Myocyte (in vitro differentiated cells): ENCODE measurements at places on chromosomes 13 and 19. TPM values are rescaled to one million over a fixed set of nuclear protein-coding genes. Genes with fewer than 3 reads are reported as not detected.

- DNase-seq, result peak; percentile 17
Observed at GRCh38 chr13:90690458-90691080, 656.9 kb upstream of the MIR17HG start.

GRCh38 chr19:50293263-50294004, 35.7 kb downstream of the KCNC3 start:
- no peak for DNase-seq

GRCh38 chr13:44132710-44133109, 240.9 kb upstream of the SERP2 start:
- DNase-seq, result peak; percentile 89

DNA sequence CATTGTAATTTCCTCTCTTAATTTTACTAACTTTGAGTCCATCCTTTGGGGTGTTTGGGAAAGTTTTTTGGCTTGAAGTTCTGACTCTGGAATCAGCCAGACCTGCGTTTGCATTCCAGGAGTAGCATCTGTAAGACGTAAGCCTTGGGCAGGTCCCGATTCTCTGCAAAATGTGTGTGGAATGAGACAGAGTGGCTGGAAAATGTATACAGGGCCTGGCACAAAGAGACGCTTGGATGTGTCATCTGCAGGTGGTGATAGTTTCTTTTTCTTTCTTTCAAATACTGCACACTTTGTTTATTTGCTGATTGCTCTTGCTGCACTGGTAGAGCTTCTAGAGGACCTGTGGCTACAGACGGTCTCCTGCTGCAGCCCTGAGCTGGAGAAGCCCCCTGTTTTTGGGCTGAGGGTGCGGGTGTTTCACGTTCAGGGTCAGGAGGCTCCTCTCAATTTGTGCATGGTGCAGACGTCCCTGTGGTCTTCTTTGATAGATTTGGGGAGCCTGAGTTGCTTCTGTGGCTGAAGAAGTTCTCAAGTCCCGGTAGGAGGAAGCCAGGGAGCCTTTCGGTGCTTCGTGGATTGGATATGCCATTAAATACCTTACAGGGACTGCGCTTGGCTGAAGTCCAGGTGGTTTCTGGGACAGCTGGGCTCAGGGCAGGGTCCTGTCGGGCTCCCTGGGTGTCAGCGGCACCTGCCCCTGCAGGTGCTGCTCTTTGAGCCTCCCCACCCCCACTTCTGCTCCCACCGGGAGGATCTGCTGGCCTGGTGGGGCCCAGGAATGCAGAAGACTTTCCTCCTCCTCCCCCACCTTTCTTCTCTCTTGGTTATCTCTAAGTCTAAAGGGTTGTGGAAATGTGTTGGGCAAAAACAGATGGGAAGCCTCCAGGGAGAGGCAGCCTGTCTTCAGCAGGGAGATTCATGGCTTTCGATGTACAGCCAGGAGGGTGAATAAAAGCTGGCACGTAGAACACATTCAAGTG, 44.0 kb upstream of the GAS6 start:
- DNase-seq, result no peak

- DNase-seq, result peak; percentile 43
Observed at GRCh38 chr19:12913011-12913561, 6.0 kb downstream of the SYCE2 start.

DNA sequence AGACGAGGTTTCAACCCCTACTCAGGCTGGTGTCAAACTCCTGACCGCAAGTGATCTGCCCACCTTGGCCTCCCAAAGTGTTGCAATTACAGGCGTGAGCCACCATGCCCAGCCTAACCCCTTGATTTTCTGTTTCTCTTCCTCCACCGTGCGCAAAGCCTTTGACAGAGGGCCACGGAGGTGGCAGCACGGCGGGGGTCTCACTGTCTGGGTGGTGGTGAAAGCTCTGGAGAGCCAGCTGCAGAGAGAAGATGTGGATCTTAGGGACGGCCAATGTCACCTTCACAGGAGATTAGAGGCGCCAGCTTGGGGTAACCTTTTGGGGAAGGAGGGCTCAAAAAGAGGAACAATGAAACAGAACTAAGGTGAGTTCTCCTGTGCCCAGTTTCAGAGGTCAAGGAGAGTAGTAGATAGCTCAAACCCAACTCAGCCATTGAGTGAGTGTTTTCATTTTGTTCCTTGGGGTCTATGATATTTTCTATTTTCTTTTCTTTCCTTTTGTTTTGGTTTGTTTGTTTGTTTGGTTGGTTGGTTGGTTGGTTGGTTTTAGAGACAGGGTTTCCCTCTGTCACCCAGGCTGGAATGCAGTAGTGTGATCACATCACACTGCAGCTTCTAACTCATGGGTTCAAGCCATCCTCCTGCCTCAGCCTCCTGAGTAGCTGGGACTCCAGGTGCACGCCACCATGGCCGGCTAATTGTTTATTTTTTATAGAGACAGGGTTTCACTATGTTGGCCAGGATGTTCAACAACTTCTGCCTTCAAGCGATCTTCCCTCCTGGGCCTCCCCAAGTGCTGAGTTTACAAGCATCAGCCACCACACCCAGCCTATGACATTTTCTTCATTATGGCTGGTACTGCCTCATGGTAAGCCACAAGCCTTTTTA, 37.7 kb downstream of the GPR42 start:
- DNase-seq, result no peak

GRCh38 chr13:48478391-48478790, 54.5 kb downstream of the RCBTB2 start:
- DNase-seq, result no peak

- peak; percentile 61 for DNase-seq
Observed at GRCh38 chr19:37966211-37966661, 59.2 kb downstream of the SIPA1L3 start.

GRCh38 chr19:42323852-42324654, 1.4 kb upstream of the MEGF8 start:
- no peak for DNase-seq

- DNase-seq, result peak; percentile 42
Observed at GRCh38 chr19:44582581-44583265, 30.6 kb upstream of the IGSF23 start.

DNA sequence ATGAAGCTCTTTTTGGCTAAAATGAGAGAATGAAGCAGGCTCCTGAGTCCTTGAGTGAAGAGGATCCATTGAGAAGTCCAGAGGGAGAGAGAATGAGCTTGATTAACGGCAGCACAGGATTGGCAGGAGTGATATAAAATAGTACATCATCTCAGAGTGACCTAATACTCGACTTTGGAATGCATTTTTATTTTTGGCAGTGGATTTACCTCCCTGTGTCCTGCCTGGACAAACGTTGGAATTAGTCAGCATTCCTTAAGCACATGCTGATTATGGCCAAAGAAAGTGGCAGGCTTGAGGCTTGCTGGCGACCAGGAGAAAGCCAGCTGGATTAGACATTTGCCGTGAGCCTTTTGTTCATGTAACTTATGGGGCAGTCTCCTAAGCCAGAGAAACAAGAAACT, 22.9 kb downstream of the LRCH1 start:
- DNase-seq, result peak; percentile 95

GRCh38 chr19:39407660-39408391, 1.2 kb downstream of the ZFP36 start:
- peak; percentile 52 for DNase-seq

GRCh38 chr13:101238555-101238954, 177.8 kb downstream of the NALCN start:
- DNase-seq, result no peak

- DNase-seq, result no peak
Observed at GRCh38 chr13:21913010-21913409, 242.1 kb downstream of the FGF9 start.

- DNase-seq, result no peak
Observed at GRCh38 chr13:25587326-25587980, 215.7 kb downstream of the ATP8A2 start.

GRCh38 chr19:1102407-1103131, 1.2 kb upstream of the GPX4 start:
- DNase-seq, result peak; percentile 96

DNA sequence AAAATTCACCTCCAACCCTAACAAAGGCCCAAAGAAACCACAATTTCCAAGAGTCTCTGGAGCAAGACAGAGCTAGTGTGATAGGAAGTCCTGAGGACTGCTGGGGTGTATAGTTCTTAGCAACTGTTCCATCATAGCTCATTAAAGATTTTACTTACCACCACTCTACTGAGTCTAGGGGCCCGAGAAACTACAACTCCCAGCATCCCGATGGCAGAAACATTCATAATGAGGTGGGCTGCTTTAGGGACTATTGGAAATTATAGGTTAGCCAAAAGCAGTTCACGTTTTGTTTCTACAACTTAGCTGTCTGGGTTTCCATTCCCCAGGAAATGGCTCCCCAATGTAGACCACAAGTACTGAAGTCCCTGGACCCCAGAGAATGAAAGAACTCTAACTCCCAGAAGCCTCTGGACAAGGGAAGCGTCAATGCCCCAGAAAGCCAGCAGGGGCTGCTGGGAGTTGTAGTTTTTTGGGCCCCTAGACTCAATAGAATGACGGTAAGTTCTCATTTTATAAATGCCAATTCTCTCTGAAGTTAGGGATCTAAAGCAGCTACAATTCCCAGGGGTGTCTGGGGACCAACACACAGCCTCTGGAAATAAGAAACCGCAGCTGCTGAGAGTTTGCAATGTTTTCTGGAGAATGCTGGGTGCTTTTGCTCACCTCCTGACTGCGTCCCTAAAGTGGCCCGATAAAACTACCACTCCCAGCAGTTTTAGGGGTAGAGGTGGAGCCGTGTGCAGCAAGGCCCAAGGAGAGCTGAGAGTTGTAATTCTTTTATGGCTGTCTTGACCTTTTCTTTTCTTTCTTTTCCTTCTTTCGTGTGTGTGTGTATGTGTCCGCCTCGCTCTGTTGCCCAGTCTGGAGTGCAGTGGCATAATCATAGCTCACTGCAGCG, 11.1 kb downstream of the FTL start:
- no peak for DNase-seq

DNA sequence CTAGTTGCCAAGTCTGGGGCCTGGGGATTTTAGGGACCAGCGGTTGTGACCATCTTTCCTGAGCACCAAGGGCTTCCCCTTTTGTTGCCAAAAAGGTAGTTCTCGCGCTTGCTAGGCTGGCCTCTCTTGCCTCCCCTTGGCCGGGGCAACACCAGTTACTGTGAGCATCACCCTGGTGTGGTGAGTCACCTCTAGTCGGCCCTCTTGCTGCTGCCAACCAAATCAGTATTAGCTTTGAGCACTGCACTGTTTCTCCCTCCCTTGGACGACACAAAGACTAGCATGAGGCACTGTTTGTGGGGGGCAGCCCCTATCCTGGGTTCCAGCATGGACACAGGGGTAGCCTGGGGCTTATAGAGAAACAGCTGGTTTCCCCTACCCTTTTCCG, 6.9 kb downstream of the SYDE1 start:
- peak; percentile 34 for DNase-seq

GRCh38 chr13:42524487-42525034, 49.4 kb upstream of the TNFSF11 start:
- no peak for DNase-seq

GRCh38 chr19:10553943-10554381, 10.3 kb downstream of the ATG4D start:
- DNase-seq, result peak; percentile 46

- no peak for DNase-seq
Observed at GRCh38 chr13:40604135-40604534, 62.3 kb downstream of the FOXO1 start.

DNA sequence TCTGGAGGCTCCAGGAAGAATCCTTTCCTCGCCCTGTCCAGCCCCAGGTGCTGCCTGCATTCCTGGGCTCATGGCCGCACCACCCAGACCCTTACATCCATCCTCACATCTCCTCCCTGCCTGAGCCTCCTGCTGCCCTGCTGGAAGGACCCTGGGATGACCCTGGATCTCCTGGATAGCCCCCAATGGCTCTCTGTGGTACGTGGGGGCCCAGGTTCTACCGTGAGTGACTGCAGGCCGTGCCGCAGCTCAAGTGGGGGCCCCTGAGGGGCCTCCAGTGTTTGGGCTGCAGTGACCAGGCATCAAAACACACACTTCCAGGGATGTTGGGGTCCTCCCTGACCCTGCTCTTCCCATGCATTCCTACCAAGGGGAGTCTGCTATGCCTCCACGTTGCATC, 8.3 kb upstream of the MCF2L start:
- no peak for DNase-seq

DNA sequence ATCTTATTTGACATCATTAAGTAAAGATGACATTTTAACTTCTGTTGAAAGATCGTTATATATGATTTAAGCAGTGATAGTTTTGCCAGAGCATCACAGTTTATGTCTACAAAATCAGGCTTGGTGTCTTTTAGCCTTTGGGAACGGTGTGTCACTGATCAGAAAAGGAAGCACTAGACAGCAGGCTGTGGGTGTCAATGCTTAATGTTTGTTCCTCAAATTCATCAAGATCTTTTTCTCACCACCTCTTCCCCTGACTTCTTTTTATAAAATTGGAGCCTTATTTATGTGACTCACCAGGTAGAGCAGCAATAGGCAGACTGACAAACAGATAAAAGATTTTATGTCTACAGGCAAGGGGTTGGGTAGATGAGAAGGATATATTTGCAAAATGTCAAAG, 1558.5 kb downstream of the EFNB2 start:
- no peak for DNase-seq

DNA sequence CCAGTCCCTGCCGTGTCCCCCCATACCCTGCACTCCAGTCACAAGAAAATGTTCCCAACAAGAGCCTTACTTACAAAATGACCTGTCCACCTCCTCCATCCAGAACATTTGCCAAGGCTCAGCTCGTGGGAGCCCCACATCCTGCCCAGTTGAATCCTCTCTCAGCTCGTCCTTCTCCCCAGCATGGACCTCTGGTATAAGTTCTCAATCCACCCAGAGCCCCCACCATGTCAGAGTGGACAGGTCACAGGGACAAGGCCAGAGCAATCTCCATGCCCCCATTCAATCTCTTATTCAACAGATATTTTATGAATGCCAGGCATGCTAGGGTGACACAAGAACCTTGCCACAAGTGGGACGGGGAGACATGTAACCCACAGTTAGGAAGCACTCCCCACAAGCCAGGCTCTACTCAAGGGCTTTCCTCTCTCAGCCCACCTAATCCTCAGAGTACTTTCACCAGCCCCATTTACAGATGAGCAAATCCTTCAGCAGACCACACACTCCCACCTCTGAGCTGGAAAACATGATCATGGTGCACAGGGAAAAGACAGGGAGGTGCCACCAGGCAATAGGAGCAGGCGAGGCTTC, 15.1 kb downstream of the DEDD2 start:
- DNase-seq, result peak; percentile 19

DNA sequence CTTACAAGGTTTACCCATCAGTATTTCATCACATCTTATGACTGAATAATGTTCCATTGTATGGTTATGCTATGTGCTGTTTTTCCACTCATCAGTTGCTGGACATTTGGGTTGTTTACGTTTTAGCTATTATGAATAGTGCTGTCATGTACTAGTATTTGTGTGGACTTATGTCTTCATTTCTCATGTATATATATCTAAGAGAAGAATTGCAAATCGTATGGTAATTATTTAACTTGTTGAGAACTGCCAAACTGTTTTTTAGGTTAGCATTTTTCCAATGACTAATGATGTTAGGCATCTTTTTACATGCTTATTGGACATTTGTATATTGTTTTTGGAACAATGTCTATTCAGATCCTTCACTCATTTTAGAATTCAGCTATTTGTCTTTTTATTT, 368.3 kb downstream of the LMO7 start:
- no peak for DNase-seq

- no peak for DNase-seq
Observed at GRCh38 chr13:81487151-81487550, 1146.2 kb upstream of the SPRY2 start.

RNF17 gene
- not detected in 2 replicates for total RNA-seq

FLT3LG gene
- total RNA-seq, result 2.6 and 3.4 TPM in 2 replicates

CBY2 gene
- not detected in 2 replicates for total RNA-seq

FGF21 gene
- total RNA-seq, result not detected in 2 replicates

F7 gene
- not detected in 2 replicates for total RNA-seq

ZNF43 gene
- total RNA-seq, result 6.0 and 8.6 TPM in 2 replicates

TTC9B gene
- total RNA-seq, result not detected in 2 replicates

SIAH3 gene
- total RNA-seq, result not detected in 2 replicates

CHST8 gene
- total RNA-seq, result not detected in 2 replicates

TMEM190 gene
- not detected in 2 replicates for total RNA-seq

TRPC4 gene
- total RNA-seq, result 0.99 and 1.2 TPM in 2 replicates
